ENCODE measurements at places on chromosomes 3 and 15.

GRCh38 chr3:59341459-59341858 is 291.6 kb upstream of the CFAP20DC start:
- no peak for DNase-seq

GRCh38 chr3:49927798-49928197 is 1.8 kb downstream of the MON1A start:
- no peak for DNase-seq

DNA sequence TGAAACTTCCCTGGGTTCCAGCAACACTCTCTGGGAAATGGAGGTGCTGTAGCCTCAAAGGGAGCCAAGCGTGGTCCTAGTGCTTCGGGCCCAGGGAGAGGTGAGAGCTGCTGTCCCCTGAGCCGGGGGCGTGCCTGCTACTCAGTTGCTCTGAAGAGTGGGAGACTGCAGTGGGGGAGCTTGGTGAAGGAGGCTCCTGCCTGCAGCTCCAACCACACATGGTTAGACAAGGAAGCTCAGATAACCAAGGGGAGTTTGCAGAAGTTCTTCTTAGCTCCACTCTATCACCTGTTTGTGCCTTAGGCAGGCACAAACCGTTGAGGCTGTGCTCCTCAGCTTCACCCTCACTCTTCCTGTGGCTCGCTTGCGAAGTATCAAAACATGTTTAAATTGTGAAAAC is 53.6 kb upstream of the TRPM1 start:
- DNase-seq = no peak

DNA sequence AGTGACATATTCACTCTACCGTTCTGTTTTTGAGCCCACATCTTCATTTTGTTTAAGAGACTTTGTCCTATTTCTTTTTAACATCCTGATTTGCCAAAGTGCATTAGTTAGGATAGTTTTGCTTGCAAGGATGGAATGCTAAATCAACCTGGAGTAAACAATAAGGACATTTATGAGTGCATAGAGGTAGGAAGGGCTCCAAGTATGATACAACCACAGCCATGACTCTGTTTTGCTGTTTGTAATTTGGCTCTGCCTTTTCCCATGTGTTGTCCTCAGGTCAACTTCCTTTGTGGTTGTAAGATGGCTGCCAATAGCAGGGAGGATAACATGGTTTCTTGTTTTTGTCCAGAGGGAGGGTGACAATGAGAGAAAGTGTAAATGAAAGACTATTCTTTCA is 66.4 kb upstream of the GOLIM4 start:
- DNase-seq = no peak

- no peak for DNase-seq
Observed at GRCh38 chr3:10889206-10889960, 73.4 kb downstream of the SLC6A11 start.

GRCh38 chr3:50428007-50428633 is 68.8 kb upstream of the TMEM115 start:
- no peak for DNase-seq

GRCh38 chr3:150755902-150756301 is 7.1 kb downstream of the SIAH2 start:
- DNase-seq = no peak

GRCh38 chr15:89119489-89120478 is 31.5 kb downstream of the ABHD2 start:
- no peak for DNase-seq

- no peak for DNase-seq
Observed at GRCh38 chr3:42756681-42757213, 16.3 kb downstream of the CCDC13 start.
